ENCODE measurements at places on chromosomes 3 and 15.

DNA sequence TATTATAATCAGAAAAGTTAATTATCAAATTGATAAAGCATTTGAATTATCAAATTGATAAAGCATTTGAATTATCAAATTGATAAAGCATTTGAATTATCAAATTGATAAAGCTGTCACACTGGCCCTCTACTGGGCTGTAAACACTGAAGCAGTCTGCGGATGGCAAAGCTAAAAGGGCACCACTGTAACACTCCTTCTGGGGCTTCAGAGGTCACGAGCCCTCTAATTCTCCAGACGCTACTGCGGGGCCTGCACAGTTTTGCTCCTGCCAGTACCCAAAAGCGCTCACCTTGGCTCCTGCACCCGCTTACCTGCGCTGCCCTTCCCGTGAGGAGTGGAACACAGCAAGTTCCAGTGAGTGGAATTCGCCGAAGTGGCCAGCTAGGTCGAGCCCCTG lies 409.0 kb upstream of the KCNMB2 start:
- no peaks in the 10 kb centered on the region for H3K27me3 ChIP-seq
- DNase-seq: no peak
- no peaks in the 10 kb centered on the region for H3K4me1 ChIP-seq
- no peak overlapping the region for H3K27ac ChIP-seq

GRCh38 chr15:67564968-67565345 lies 22.5 kb downstream of the MAP2K5 start:
- no peaks in the 10 kb centered on the region for H3K36me3 ChIP-seq
- no peak overlapping the region for H3K27ac ChIP-seq
- DNase-seq: no peak
- no peaks in the 10 kb centered on the region for H3K27me3 ChIP-seq

- H3K4me1 ChIP-seq: no peaks in the 10 kb centered on the region
- H3K27ac ChIP-seq: no peak overlapping the region
- H3K4me3 ChIP-seq: no peak overlapping the region
- H3K36me3 ChIP-seq: no peaks in the 10 kb centered on the region
- DNase-seq: no peak
Measured at GRCh38 chr3:82363131-82363530, 601.7 kb upstream of the GBE1 start.

DNA sequence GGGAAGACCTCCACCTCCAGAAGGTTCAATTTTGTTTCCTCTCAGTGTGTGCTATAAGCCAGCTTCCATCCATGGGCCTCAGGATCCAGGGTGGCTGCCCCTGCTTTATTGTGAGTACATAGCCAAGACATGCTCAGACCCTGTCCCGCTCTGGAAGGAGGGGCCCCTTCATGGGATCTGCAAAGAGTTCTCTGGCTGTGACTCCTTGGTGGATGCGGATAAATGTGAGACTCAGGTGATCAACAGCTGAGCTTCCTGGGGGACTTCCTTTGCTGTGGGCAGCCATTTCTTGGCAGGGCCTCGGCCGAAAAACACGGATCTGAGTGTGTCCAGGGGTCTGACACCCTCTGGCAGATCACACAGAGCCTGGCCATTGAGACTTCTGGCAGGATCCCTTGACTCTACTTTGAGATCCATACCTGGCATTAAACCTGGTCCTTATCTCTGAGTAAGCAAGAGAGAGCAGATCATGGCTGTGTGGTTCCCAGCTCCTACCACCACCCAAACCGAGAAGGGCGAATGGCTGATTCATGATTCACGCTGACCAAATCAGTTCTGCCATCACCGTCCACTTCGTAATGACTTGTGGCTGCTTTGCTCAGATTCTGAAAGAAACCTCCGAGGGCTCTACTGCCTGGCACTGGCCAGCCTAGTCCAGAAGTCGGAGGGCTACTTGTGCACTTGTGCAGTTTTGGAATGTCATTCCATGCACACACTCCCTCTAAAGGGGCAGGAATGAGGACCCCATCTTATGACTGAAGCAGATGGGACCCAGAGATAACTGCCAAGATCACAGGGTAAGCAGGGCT lies 68.1 kb downstream of the SENP2 start:
- H3K27ac ChIP-seq: no peak overlapping the region
- H3K27me3 ChIP-seq: no peaks in the 10 kb centered on the region
- H3K4me1 ChIP-seq: peaks cover 13% of the 10 kb centered on the region
- DNase-seq: no peak
- no peaks in the 10 kb centered on the region for H3K36me3 ChIP-seq
- H3K4me3 ChIP-seq: no peak overlapping the region

DNA sequence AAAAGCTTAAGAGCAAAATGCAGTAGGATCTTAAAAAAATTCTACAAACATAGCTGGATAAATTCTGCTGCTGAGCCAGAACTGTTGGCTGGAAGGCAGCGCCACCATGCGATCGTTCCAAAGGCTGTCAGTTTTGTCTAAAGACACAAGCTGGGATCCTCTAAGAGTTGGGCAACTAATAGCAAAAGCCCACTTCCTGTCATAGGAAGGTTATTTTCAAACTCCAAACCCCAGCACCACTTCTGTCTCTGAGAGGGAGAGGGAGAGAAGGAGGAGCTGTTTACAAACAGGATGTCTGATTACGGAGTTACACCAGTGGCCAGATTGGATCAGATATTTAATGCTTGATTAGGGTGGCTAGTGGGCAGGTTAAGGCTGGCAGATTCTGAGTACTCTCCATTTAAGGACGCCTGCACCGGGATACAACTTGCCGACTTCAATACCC lies 44.0 kb downstream of the EIF4E3 start:
- H3K36me3 ChIP-seq: no peaks in the 10 kb centered on the region
- no peaks in the 10 kb centered on the region for H3K27me3 ChIP-seq
- H3K4me1 ChIP-seq: peaks cover 8% of the 10 kb centered on the region
- peak; percentile 62 for DNase-seq
- no peak overlapping the region for H3K4me3 ChIP-seq

DNA sequence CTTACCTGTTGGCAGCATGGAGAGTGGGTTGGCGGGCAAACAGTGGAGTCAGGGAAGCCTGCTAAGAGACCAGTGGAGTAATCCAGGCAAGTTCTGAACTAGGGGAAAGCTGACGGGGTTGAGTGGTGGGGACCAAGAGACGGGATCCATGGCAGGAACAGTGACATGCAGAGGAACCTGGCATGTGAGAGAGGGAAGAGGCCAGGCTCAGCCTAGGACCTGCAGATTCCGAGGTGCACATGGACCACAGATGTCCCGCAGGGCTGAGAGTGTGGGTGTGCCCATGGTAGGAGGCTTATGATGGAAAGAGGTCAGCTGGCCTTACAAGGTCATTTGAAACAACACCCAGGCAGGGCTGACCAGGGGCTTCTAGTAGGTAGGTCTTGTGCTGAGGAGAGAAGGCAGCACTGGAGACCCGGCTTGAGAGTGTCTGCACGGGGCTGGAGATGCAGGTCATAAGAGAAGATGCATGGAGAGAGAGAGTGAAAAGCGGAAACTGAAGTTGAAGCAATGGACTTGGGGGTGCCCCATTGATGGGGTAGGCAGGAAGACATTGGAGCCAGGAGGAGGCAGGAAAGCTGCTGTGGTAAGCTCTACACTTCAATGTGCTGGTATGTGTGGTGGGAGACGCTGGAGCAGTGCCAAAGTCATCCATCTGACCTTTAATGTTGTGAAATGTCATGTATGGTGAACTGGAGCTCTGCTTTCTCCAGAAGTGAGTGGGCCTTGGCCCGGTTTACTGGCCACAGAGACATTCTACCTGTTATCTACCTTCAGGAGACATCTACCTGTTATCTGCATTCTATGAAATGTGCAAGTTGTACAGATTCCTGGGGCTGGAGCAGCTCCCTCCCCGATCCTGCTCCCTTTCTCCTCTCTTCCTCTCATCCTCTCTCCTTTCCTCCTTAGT lies 4.6 kb downstream of the SPSB4 start:
- H3K27me3 ChIP-seq: no peaks in the 10 kb centered on the region
- peaks cover 1% of the 10 kb centered on the region for H3K4me1 ChIP-seq
- no peaks in the 10 kb centered on the region for H3K36me3 ChIP-seq
- no peak overlapping the region for H3K27ac ChIP-seq

DNA sequence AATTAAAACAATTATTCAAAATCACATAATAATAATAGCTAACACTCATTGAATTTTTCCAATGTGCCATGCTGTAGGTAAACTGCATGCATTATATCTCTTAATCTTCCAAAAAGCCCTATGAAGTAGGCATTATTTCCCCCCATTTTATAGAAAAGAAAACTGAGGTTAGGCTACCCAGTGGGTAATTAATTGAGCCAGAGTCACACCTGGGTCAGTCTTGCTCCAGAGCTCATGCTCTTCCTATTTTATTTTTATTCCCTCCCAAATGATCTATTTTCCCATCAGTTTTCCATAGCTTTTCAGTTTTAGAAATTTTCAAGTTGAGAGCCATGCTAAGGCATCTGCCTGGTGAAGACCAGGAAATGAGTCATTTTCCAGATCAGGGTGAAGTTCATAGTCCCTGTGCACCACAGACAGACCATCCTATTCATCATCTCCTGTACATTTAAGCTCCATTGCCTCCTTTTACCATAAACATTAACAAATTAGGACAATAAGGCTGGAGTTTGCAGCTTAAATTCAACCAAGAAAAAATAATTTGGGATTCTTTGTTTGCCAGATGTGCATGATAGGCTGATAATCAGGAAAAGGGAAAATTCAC lies 417.3 kb downstream of the OTOL1 start:
- no peaks in the 10 kb centered on the region for H3K36me3 ChIP-seq
- H3K4me1 ChIP-seq: no peaks in the 10 kb centered on the region
- no peaks in the 10 kb centered on the region for H3K27me3 ChIP-seq
- no peak for DNase-seq

- H3K36me3 ChIP-seq: no peaks in the 10 kb centered on the region
- H3K4me3 ChIP-seq: no peak overlapping the region
- no peaks in the 10 kb centered on the region for H3K27me3 ChIP-seq
- DNase-seq: no peak
- H3K27ac ChIP-seq: no peak overlapping the region
Measured at GRCh38 chr15:24862726-24863521, 91.9 kb upstream of the SNRPN start.

DNA sequence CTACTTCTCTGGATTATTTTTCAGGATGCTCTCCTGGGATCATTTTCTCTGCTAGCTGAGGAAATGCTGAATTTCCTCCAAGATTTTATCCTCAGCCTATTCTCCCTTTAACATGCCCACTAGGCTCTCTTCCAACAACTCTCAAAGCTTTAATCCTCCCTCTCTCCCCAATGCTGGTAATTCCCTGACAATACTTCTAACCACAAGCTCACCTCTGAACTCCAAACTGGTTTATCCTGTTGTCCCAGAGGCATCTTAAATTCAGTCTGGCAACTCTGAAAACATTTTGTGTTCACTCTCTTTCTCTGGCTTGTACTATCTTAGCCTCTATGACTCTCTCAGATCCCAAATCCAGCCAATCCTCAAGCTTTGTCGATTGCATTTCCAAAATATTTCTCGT lies 490.3 kb downstream of the MECOM start:
- no peaks in the 10 kb centered on the region for H3K36me3 ChIP-seq
- DNase-seq: no peak
- H3K4me1 ChIP-seq: no peaks in the 10 kb centered on the region
- H3K4me3 ChIP-seq: no peak overlapping the region
- no peaks in the 10 kb centered on the region for H3K27me3 ChIP-seq

DNA sequence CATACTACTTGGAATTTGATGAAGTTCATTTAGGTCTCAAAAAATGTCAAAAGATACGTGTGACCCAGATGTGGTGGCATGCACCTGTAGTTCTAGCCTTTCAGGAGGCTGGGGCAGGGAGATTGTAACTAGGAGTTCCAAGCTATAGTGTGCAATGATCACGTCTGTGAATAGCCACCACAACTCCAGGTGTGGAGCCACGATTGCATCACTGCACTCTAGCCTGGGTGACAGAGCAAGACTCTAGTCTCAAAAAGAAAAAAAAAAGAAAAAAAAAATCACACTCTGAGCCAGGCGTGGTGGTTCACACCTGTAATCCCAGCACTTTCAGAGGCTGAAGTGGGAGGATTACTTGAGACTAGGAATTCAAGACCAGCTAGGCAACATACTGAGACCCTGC lies 14.2 kb downstream of the MAP4 start:
- DNase-seq: no peak
- no peak overlapping the region for H3K4me3 ChIP-seq
- H3K27me3 ChIP-seq: no peaks in the 10 kb centered on the region
- no peaks in the 10 kb centered on the region for H3K4me1 ChIP-seq
- H3K36me3 ChIP-seq: no peaks in the 10 kb centered on the region

DNA sequence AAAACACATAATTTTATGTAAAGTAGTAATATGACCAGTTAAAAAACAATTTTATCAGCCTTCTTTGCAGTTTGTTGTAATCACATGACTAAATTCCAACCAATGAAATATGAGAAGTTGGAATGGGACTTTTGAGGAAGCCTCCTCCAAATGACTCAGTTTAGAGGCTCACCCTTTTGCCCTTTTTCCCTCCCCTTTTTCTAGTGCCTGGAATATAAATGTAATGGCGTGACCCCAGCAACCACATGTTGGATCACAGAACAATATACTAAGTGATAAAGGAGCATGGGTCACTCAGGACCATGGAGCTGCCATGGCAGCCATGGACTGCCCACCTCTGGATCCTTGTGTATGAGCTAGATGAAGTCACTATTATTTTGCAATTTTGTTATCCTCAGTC lies 48.8 kb upstream of the HEG1 start:
- no peaks in the 10 kb centered on the region for H3K36me3 ChIP-seq
- no peak overlapping the region for H3K27ac ChIP-seq
- no peaks in the 10 kb centered on the region for H3K27me3 ChIP-seq
- H3K4me1 ChIP-seq: no peaks in the 10 kb centered on the region
- DNase-seq: no peak

- DNase-seq: no peak
- no peak overlapping the region for H3K27ac ChIP-seq
- no peaks in the 10 kb centered on the region for H3K36me3 ChIP-seq
- H3K4me1 ChIP-seq: peaks cover 1% of the 10 kb centered on the region
Measured at GRCh38 chr3:142987707-142988106, 13.7 kb upstream of the U2SURP start.

- no peak for DNase-seq
- H3K27me3 ChIP-seq: no peaks in the 10 kb centered on the region
- H3K36me3 ChIP-seq: no peaks in the 10 kb centered on the region
- no peak overlapping the region for H3K27ac ChIP-seq
- no peaks in the 10 kb centered on the region for H3K4me1 ChIP-seq
Measured at GRCh38 chr3:3531476-3531875, 267.8 kb upstream of the LRRN1 start.

DNA sequence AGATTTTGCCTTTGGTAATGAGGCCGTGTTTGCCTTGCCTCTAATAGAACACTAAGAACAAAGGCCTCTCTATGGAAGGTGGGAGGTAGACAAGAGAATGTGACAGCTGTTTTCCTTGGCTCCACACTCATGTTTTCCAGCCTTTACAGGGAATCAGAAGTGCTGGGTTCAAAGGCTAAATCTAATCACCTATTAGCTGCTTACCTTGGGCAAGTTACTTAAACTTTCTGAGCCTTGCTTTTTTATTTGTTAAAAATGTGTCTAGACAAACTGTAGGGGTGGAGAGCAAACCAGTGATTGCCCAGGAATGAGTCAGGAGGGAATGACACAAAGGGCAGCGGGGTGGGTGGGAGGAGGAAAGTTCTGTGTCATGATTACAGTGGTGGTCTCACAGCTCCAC lies 179.0 kb downstream of the P3H2 start:
- H3K27me3 ChIP-seq: no peaks in the 10 kb centered on the region
- H3K27ac ChIP-seq: no peak overlapping the region
- no peaks in the 10 kb centered on the region for H3K4me1 ChIP-seq
- H3K36me3 ChIP-seq: no peaks in the 10 kb centered on the region
- no peak for DNase-seq

GRCh38 chr15:95290176-95290974 lies 1040.1 kb upstream of the NR2F2 start:
- DNase-seq: no peak
- H3K4me1 ChIP-seq: peaks cover 10% of the 10 kb centered on the region
- no peaks in the 10 kb centered on the region for H3K27me3 ChIP-seq
